ENCODE measurements at places on chromosomes 2 and 18. TPM values are rescaled to one million over a fixed set of nuclear protein-coding genes. Genes with fewer than 3 reads are reported as not detected.

Gene CCDC85A
- total RNA-seq: 1.9 TPM

Gene UGT1A3
- total RNA-seq: not detected

Gene AGXT
- total RNA-seq: not detected

GRCh38 chr18:45723567-45724355, at the start of gene SLC14A1:
Gene SLC14A1, plus strand, starts transcription at chr18:45724181. Its CDS starts 6,140 bp downstream, at chr18:45730321.
- H3K27ac ChIP-seq: no peak within 1 kb of the TSS
- no peaks in the 10 kb centered on the region for H3K36me3 ChIP-seq
- no peak for DNase-seq
- no peaks in the 10 kb centered on the region for H3K4me1 ChIP-seq
- H3K27me3 ChIP-seq: peaks cover 43% of the 10 kb centered on the region

DNA sequence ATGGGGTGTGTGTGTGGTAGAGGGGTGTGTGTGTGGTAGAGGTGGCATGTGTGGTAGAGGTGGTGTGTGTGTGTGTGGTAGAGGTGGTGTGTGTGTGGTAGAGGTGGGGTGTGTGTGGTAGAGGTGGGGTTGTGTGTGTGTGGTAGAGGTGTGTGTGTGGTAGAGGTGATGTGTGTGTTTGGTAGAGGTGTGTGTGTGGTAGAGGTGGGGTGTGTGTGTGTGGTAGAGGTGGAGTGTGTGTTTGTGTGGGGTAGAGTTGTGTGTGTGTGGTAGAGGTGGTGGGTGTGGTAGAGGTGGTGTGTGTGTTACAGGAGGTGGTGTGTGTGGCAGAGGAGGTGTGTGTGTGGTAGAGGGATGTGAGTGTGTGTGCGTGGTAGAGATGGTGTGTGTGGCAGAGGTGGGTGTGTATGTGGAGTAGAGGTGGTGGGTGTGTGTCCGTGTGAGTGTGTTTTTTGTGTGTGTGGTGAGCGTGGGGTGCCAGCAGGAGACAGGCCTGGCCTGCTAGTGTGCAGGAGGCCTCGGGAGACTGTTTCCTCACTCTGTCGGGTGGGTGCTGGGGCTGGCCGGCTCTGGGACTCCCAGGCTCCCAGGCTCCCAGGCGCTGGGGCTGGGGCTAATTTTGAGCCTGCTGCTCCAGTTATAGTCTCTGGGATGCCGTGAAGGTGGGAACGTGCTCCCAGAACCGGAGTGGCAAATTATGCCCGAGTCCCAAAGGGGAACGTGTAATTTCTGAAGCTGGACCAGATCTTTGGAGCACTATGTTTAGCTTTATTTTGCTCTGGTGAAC, 165.2 kb downstream of the DYSF start:
- H3K36me3 ChIP-seq: no peaks in the 10 kb centered on the region
- no peak overlapping the region for H3K4me3 ChIP-seq
- no peak overlapping the region for H3K27ac ChIP-seq
- DNase-seq: no peak
- H3K27me3 ChIP-seq: no peaks in the 10 kb centered on the region
- H3K4me1 ChIP-seq: peaks cover 12% of the 10 kb centered on the region

GRCh38 chr2:213834331-213834730, 550.1 kb downstream of the SPAG16 start:
- DNase-seq: no peak
- H3K4me3 ChIP-seq: no peak overlapping the region
- no peaks in the 10 kb centered on the region for H3K36me3 ChIP-seq
- no peak overlapping the region for H3K27ac ChIP-seq

GRCh38 chr2:12700989-12701388, 15.7 kb upstream of the TRIB2 start:
- peaks cover 2% of the 10 kb centered on the region for H3K27me3 ChIP-seq
- H3K36me3 ChIP-seq: no peaks in the 10 kb centered on the region
- DNase-seq: no peak

DNA sequence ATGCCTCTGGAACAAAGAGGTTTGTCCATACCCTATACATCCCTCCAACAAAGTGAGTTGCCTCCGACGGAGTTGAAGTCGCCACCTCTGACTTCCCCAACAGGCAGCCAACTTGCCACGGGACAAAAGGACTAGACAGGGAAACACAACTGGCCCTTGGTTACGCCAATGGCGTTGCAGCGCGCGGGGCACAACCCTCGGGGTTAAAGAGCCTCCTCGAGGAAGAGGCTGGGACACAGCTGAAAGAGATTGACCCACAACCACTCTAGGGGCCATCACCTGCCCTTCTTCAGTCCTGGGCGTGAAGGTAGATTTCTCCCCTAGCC, 545 bp downstream of the GTF3C2 start:
- no peak for DNase-seq
- H3K4me1 ChIP-seq: peaks cover 25% of the 10 kb centered on the region
- no peaks in the 10 kb centered on the region for H3K27me3 ChIP-seq
- H3K4me3 ChIP-seq: peak overlapping the region; percentile 90
- peak overlapping the region; percentile 99 for H3K27ac ChIP-seq
- H3K36me3 ChIP-seq: peaks cover 9% of the 10 kb centered on the region

Measured in mesothelial cell of epicardium (in vitro differentiated cells).